ENCODE measurements at places on chromosomes 13 and 19.
A peak's percentile ranks its signal among the peaks of the same experiment; 100 is the strongest.

- no peak for DNase-seq
Observed at GRCh38 chr13:110683203-110683883, 22.6 kb downstream of the CARS2 start.

DNA sequence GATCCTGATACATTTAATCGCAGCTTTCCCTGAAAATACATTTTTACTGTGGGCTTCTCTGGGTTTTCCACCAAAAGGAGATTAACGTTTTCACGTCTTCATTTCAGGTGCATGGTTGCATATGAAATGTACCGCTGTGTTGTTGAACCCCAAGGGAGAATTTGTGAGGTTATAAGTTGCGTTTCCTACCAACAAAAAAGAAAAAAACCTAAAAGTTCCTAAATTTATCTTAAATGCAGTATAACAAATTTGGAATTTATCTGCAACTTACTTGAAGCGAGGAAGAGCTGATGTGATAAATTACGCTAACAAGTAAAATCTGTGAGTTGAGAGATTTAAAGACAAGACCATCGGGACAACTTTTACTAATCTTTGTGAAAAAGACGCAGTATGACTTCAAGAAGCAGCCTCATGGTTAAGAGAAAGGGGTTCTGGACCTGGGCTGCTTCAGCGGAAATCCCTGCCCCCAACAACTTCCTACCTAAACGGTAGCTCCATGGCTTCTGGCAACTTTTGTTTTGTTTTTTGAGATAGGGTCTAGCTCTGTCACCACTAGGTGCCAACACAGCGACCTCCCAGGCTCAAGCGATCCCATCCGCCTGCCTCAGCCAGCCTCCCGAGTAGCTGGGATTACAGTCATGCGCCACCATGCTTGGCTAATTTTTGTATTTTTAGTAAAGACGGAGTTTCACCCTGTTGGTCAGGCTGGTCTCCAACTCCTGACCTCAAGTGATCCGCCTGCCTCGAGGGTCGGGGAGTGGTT, 958 bp upstream of the OBI1 start:
- no peak for DNase-seq

GRCh38 chr13:48252176-48252575, 19.2 kb downstream of the ITM2B start:
- no peak for DNase-seq

DNA sequence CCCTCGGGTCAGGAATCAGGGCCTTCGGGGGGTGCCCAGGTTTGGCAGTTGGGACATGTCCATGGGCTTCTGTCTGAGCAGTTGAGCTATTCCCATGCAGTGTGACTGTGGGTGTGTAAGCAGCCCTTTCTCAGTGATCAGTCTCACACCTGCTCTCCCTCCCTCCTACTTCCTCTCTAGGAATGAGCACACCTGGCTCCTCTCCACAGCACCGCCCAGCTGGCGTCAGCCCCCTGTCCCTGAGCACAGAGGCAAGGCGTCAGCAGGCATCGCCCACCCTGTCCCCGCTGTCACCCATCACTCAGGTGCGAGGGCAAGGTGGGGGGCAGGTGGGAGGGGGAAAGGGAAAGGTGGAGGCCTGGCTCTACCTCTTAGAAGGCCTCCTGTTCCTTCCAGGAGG, 25.9 kb downstream of the COMP start:
- no peak for DNase-seq

- DNase-seq: no peak
Observed at GRCh38 chr13:97308735-97309429, 86.7 kb downstream of the MBNL2 start.

GRCh38 chr13:45512098-45512496, 47.4 kb downstream of the COG3 start:
- no peak for DNase-seq

DNA sequence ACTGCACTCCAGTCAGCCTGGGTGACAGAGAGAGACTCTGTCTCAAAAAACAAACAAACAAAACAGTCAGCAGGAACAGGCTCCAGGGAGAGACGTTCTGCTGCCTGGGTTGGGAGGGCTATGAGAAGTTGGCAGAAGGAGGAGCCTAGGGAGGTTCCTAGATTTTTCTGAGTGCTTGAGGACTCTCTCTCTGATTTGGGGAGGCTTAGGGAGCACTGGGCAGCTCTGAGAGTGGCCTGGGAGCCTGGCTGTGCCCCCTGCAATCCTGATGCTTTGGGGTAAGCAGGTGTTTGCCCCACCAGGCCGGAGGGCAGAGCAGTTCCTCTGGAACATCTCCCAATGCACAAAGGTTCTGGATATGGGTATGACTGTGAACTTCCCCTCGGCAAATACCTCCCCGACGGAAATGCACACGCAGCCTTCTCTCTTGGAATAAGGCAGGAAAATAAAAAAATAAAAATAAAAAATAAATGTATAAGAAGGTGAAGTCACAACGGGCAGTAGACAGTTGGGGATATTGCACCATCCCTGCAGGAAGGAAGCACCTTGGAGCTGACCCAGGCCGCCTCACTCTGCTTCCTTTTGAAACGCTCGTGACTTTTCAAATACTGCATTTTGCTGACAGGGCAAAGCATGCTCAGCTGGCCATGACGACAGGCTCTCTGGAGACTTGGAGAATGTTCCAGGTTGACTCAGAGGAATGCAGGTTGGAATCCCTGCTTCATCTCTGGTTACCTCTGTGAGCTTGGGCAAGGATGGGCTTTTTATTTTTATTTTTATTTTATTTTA, 26.5 kb upstream of the HOMER3 start:
- no peak for DNase-seq

GRCh38 chr13:59494151-59494550, 669.6 kb downstream of the DIAPH3 start:
- DNase-seq: no peak

GRCh38 chr19:7694499-7694898, 7.4 kb downstream of the FCER2 start:
- DNase-seq: no peak

DNA sequence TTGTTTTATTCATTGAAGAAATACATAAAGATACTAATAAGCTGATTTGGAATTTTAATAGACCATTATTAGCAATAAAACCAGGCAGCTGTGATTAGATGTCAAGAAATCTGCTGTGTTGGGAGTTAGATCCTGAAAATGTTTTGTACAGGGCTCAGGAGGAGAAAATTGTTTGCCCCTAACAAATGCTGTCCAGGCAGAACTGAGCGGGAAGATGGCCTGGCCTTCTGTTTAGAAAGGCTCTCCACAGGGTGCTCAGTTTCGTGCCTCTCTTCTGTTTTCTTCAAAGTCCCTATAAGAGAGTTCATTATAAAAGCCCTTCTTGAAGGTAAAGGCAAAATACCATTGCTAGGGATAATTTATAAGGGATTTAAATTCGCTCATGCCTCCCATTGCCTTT, 64.1 kb downstream of the ERCC5 start:
- no peak for DNase-seq

- DNase-seq: no peak
Observed at GRCh38 chr13:27971236-27971645, 2.1 kb upstream of the CDX2 start.

DNA sequence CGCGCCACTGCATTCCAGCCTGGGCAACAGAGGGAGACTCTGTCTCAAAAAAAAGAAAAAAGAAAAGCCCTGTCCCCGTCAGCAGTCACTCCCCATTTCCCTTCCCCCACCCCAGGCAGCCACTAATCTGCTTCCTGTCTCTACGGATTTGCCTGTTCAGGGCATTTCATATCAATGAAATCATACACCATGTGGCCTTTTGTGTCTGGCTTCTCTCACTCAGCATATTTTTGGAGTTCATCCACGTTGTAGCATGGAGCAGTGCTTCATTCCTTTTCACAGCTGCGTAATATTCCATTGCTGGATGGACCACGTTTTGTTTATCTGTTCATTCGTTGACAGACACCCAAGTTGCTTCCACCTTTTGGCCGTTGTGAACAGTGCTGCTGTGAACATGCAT, 36.1 kb upstream of the KLF2 start:
- DNase-seq: no peak

DNA sequence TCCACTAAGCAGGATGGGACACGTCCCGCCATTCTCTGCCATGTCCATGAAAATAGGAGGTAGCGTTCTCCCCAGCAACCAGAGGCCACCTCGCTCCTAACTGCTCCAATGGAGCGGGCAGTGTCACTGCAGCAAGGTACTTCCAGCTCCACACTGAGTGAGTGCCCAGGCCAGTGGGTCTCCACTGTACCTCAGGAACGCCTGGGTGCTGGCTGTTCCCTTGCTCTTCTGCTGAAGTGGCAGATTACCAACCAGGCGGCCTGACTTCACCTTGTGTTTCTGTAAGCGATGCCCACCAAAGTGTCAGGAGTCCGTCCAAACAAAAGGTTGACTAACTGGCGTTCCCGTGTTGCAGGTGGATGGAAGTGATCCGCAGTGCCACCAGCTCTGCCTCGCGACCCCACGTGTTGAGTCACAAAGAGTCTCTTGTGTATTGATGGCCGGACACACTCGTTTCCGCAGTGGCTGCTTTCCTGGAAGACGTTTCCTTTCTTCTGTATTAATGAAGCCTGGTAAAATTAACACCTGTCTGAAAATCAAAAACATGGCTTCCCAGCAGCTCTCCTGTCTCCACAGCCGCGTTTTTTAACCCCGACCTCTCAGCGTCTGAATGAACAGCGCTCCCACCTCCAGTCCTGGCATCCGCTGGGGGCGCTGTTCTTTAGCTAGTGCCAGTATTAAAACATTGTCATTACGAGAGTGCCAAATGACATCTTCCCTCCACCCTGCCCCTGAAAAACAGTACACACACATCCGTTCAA, 128.8 kb downstream of the STK24 start:
- DNase-seq: peak; percentile 48

DNA sequence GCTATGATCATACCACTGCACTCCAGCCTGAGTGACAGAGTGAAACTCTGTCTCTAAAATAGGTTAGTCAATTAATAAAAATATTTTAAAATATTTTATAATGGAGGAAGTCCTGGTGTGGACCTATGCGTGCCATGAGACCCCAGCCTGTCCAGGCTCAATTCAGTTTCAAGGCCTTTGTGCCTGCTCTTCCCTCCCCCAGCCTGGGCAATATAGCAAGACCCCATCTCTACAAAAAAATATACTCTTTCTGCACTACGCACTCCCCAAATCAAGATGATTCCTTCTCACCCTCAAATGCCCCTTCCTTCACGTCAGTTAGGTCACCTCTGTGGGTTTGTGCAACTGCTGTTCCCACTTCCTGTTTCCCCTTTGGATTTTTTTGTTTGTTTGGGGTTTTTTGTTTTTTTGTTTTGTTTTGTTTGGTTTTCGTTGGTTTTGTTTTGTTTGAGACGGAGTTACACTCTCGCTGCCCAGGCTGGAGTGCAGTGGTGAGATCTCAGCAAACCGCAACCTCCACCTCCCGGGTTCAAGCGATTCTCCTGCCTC, 1.4 kb upstream of the HSH2D start:
- DNase-seq: no peak
